PC-3 (cell line): ENCODE measurements at places on chromosomes 4 and X. TPM values are rescaled to one million over a fixed set of nuclear protein-coding genes. Genes with fewer than 3 reads are reported as not detected.

The GAGE12H gene
- not detected in 2 replicates for total RNA-seq

DNA sequence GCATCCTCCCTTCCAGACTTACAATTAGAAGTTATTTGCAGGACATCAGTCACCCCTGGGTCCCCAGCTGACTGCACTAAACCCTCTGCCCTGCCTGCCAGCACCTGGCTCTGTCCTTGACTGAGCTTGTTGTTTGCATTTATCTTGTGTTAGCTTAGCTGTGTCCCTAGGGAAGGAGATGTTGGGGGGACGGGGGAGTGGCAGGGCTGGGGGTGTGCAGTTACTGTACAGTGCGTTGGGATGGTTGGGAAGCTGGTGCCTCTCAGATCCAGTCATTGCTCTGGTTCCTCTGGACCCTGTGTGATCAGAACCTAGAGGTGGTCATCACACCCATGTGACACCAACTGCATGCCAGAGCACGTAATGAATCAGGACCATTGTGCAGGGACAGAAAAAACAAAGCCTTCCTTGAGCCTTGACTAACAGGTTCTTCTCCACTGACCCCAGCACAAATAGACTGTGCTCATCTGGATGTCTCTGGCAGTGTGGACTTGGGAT is 32.7 kb upstream of the PROM1 start:
- no peak for DNase-seq

- DNase-seq = peak; percentile 52
Measured at GRCh38 chrX:136954930-136955329, 74.4 kb upstream of the RBMX start.

- no peak for DNase-seq
Measured at GRCh38 chrX:22481436-22481835, 208.7 kb downstream of the CBLL2 start.

GRCh38 chr4:45350438-45350837 is 624.1 kb upstream of the GNPDA2 start:
- peak; percentile 2 for DNase-seq

DNA sequence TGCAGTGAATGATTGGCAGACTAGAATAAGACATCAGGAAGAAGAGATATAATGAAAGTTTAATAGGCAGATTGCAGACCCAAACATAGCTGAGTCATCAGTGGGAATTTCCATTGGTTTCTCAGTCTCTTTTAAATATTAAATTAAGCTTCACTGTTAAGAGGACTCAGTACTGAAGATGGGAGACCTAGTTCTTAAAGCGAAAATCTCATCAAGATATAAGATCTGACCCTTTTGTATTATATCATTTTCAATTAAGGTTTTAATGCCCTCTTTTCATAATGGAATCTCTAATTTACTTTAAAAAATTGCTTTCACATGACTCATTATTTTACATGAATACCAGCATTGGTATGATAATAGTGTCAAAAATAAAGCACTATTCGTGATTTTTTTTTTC is 168.9 kb upstream of the ATOH1 start:
- DNase-seq = peak; percentile 34

- no peak for DNase-seq
Measured at GRCh38 chr4:99379571-99379970, 27.0 kb upstream of the ADH1C start.
